Kidney (tissue), 22 donors: ENCODE measurements at places on chromosomes 16 and 17. TPM values are rescaled to one million over a fixed set of nuclear protein-coding genes. Genes with fewer than 3 reads are reported as not detected.

DNA sequence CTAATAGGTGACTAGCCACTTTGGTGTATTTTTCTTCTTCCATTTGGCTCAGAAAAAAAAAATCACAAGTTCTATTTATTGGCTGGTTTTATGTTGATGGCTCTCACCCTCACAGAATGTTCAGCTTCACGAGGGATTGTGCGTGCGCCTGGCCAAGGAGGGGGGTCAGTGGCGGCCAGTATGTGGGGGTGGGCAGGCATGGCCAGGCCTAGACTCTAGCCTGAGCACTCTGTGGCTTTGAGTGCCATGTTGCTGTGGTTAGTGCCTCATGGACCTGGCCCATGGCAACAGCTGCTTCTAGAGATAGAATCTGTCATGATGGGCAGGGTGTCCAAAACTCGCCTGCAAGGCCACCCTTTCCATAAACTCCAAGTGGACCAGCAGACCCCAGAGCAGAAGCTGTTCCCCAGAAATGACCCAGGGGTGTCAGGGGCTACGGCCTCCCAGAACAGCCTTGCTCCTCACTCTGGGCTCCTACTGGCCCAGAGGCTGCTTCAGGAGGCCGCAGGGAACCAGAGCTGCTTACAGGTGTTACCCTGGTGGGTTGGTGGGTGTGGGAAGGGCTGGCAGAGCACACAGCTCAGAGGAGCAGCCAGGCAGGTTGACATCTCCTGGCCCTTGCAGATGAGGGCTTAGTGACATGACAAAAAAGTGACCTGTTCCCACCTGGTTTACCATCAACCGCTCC is 124.9 kb downstream of the SOCS1 start:
- DNase-seq: no peak

GRCh38 chr16:914440-914839 is 56.3 kb downstream of the LMF1 start:
- DNase-seq: no peak

DNA sequence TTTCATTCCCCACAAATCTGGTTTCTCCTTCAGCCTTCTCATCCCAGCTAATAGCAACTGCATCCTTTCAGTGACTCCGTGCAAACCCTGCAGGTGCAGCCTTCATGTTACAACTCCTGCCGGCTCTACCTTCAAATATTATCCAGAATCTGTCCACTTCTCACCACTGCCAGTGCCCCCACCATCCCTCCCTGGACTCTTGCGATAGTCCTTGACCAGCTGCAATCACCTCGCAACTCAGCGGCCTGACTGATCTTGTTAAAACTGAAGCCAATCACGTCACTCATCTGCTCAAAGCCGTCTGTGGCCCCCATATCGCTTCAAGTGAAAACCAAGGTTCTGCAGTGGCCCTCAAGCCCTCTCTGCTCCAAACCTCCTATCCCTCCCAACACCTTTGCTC is 42.8 kb upstream of the KIFC3 start:
- DNase-seq: no peak

GRCh38 chr17:63378411-63379375 is 67.4 kb downstream of the CYB561 start:
- no peak for DNase-seq

- DNase-seq: peak; percentile 57
Measured at GRCh38 chr16:3035289-3035971, 1.3 kb downstream of the BICDL2 start.

DNA sequence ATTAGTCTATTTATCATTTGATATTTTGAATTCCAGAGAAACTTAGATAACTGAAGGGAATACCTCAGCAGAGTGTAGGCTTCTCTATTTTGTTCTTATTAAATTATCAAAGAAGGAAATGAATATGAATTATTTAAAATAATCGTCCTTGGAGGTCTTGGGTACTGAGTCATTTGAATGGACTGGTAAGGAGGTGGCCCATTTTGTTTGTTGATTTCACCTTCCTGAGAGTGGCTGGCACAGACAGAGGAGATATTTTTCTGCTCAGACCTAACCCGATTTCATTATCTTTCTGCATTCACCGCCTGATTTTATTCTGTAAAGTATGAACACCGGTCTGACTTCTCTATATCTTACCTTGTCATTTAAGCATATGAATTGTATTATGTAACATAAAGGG is 88.0 kb downstream of the USP22 start:
- no peak for DNase-seq

- DNase-seq: no peak
Measured at GRCh38 chr17:79829457-79829856, 9.8 kb downstream of the CBX4 start.

DNA sequence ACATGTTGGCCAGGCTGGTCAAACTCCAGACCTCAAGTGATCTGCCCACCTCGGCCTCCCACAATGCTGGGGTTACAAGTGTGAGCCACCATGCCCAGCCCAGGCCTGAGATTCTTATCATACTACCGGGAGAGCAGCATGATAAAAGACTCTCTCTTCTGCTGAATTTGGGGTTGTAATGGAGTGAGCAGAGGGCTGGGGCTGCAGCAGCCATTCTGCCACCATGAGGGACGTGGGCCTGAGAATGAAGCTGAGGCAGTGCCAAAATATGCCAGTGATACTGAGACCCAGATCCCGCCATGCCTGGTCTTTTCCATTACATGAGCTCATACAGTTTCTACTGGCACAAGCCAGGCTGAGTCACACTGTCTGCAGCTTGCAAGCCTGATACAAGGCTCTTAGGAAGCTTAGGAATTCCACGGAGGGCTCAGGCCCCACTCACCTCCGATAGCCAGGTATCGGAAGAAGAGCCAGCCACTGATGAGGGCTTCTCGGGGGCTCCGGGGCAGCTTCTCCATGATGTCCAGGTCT is 19.6 kb upstream of the P2RX1 start:
- no peak for DNase-seq

DNA sequence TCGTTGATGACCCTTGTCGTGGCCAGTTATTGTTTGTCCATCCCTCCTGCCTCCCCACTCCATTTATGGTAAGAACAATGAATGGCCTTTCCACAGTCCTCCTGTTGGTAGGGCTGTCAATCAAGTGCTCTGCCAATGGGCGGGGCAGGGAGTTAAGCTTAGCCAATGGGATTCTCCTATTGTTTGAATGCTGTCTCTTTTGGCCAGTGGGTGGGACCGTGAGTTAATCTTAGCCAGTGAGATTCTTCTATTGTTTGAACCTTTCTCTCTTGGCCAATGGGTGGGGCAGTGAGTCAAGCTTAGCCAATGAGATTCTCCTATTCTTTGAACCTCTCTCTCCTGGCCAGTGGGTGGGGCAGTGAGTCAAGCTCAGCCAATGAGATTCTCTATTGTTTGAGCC is 85.4 kb downstream of the IRX3 start:
- DNase-seq: no peak

- DNase-seq: no peak
Measured at GRCh38 chr17:47727704-47728036, 5.4 kb upstream of the TBX21 start.

GRCh38 chr17:78555746-78556401 is 21.3 kb downstream of the DNAH17 start:
- no peak for DNase-seq

DNA sequence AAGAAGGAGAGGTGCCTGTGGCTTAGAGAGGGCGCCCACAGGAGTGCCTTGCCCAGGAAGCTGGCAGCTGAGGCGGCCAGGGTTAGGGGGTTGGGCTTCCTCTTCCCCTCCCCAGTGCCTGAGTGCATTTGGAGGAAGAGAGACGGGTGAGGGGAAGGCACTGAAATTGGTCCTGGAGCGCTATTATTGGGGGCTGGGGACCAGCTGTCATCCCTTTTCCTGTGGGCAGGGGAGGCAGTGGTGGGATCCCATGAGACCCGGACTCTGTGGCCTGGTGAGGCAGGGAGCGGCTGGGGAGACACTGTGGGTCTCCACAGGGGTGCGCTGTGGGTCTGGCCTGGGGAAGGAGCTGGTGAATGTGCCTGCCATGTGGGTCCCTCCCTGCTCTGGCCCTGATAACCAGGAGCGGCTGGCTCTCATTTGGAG is 259.7 kb downstream of the SEC14L1 start:
- peak; percentile 79 for DNase-seq

DNA sequence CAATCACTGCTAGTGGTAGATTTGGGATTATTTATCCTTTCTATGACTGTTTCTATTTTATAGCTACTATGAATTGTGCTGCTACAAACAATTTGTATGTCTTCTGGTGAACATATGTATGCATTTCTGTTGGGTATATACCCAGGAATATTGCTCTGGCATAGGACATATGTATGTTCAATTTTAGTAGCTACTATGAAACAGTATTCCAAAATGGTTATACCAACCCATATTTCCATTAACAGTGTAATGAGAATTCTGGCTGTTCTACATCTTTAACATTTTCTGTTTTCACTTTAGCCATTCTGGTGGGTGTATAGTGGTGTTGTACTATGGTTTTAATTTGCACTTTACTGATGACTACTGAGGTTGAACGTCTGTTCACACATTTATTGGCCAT is 57.6 kb upstream of the NACA2 start:
- DNase-seq: no peak

- peak; percentile 62 for DNase-seq
Measured at GRCh38 chr16:68069511-68070248, 15.5 kb upstream of the NFATC3 start.

GRCh38 chr17:42101513-42102292 is 3.4 kb upstream of the ZNF385C start:
- peak; percentile 86 for DNase-seq

- no peak for DNase-seq
Measured at GRCh38 chr16:9302072-9302471, 210.6 kb downstream of the HAPSTR1 start.

DNA sequence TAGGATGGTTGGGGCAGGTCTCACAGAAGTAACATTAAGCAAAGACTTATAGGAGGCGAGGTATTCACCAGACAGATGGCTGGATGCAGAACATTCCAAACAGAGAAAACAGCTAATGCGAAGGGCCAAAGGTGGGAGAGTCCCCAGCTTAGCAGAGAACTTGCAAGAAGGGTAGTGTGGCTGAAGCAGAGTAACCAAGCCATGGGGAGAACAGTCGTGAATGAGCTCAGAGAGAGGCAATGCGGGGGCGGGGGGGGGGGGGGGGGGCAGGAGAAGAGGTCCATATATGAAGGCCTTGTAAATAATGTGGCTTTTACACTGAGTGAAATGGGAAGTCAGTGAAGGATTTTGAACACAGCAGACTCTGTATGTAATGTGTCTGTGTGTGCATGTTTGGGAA is 81.3 kb downstream of the SMG6 start:
- DNase-seq: no peak

GRCh38 chr17:48278760-48279491 is 151.1 kb downstream of the SKAP1 start:
- DNase-seq: no peak

GRCh38 chr17:29250666-29251065 is 4.0 kb downstream of the CRYBA1 start:
- no peak for DNase-seq

DNA sequence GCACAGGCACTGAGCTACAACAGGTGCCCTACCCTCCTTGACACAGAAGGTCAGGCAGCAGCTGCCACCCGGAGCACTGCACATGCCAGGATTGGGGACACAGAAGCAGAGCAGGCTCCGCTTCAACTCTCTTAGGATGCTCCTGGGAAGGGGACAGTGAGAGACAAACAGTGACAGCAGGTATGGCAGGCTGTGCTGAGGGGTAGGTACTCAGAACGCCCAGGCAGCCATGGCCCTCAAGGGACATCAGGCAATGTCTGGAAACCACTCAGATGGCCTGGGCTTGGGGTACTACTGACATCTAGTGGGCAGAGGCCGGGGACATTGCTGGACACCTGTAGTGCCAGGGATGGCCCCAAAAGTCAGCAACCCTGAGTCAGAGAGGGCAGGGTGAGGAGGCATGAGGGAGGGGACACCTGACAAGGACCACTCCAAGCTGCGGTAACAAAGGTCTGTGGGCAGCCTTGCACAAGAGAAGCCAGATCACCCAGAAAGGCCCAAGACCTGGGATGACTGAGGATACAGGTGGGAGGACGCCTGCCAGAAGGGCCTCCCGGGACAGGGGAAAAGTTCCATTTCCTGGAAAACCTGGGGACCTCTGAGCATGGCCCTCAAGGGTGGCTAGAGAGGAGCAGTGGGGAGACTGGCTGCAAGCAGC is 21.2 kb downstream of the PEMT start:
- DNase-seq: peak; percentile 62

GRCh38 chr16:29697391-29697790 is 18.4 kb downstream of the QPRT start:
- DNase-seq: no peak

GRCh38 chr16:30773826-30774225 is 11.7 kb downstream of the RNF40 start:
- DNase-seq: no peak

- no peak for DNase-seq
Measured at GRCh38 chr17:80791758-80792284, 199.8 kb upstream of the CHMP6 start.

GRCh38 chr17:65398040-65398787 is 163.2 kb downstream of the AXIN2 start:
- no peak for DNase-seq

GRCh38 chr16:57694725-57695679 is at the start of gene DRC7:
Gene DRC7 (plus strand): TSS chr16:57694806. CDS start chr16:57697950, 3,144 bp downstream.
- peak; percentile 89 for DNase-seq

DNA sequence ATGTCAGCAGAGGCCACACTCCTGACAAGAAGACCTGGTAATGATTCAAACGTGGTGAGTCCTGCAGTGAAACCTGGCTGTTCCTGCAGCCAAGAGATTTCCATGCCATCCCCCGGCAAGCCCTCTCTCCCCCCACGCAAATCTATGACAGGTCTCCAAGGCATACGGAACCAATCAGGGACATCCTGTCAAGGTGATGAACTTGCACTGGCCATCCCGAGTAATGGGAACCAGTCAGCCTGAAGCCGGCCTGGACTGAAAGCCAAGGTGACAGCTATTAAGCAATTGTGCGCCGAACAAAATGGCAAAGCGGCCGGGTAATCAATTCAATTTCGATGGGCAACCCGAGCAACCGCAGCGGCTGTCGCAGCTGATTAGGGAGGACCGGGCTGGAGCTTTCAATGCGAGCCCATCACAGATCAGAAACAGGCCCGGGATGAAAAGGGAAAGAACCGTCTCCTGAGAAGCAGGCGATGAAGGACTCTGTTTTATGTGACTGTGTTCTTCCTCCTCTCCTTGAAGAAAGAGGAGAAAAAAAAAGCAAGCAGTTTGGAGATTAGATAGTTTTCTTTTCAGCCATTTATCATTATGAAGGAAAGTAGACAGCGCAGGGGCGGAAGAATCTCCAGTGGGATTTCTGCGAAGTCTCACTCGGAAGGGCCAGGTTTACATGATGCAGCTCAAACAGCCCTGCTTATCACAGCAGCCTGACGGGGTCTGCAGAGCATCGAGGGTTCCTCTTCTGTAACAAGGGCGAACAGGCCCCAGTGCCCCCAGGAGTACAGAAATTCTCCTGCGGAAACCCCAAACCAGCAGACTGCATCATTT is 35.2 kb downstream of the TBX4 start:
- DNase-seq: peak; percentile 57

Gene IGFALS
- polyA plus RNA-seq: 2.9 TPM

Gene CFAP97D1
- polyA plus RNA-seq: not detected

Gene TRIM47
- polyA plus RNA-seq: 95.0 TPM

Gene CCL11
- 1.0 TPM for polyA plus RNA-seq

Gene TPSAB1
- polyA plus RNA-seq: 1.6 TPM

Gene ADGRG3
- polyA plus RNA-seq: 0.17 TPM

Gene TERB1
- not detected for polyA plus RNA-seq

Gene CCL3
- polyA plus RNA-seq: 6.6 TPM

Gene E2F4
- 39.1 TPM for polyA plus RNA-seq

Gene CHP2
- polyA plus RNA-seq: 6.8 TPM

Gene RFNG
- 47.3 TPM for polyA plus RNA-seq

Gene OR3A3
- not detected for polyA plus RNA-seq
